Gastrocnemius medialis (tissue), 4 donors: ENCODE measurements at places on chromosomes 1 and 21. TPM values are rescaled to one million over a fixed set of nuclear protein-coding genes. Genes with fewer than 3 reads are reported as not detected.

CACNA1E gene
- not detected for total RNA-seq

DNA sequence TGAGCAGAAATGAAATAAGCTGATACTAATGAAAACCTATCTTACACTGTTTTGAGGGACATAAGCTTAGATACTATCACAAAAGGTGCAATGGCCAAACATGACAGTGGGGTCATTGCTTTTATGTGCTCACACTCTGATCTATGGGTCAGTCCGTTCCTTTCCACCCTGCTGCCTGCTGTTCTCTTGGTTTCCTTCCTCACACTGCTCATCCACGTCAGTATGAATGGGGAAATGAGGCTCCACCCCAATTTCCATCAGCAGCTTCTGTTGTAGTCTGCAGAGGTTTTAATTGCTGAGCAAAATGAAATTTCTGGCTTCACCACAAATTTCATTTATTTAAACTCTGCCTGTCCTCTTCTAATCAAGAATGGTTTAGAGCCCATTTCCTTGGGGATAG lies 155.2 kb downstream of the GABPA start:
- no peaks in the 10 kb centered on the region for H3K36me3 ChIP-seq
- H3K4me1 ChIP-seq, result no peaks in the 10 kb centered on the region
- no peak for DNase-seq
- no peak overlapping the region for H3K4me3 ChIP-seq
- H3K27me3 ChIP-seq, result no peaks in the 10 kb centered on the region
- H3K27ac ChIP-seq, result no peak overlapping the region

SLC35A3 gene
- 6.6 TPM for total RNA-seq

DNA sequence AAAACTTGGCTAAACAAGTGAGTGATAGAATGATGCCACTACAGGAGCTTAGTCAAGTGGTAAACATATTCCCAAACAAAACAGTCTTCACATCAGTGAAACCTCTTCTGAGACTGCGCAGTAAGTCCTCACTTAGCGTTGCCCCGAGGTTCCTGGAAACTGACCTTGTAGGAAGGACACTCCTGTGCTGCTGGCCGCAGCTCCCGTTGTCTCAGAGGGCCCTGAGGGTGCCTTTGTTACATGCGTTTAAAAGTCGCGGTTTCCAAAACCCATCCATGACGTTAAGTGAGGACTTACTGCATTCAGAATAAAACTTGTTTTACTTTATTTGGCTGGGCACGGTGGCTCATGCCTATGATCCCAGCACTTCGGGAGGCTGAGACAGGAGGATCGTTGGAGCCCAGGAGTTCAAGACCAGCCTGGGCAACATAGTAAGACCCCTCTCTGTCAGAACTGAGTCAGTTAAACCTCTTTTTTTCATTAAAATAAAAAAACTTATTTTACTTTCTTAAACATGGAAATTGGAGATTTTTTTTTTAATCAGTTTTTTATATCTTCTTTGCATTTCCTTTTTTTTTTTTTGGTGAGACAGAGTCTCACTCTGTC lies 36.0 kb upstream of the DIP2A start:
- no peaks in the 10 kb centered on the region for H3K4me1 ChIP-seq
- DNase-seq, result no peak
- peaks cover 7% of the 10 kb centered on the region for H3K36me3 ChIP-seq
- H3K4me3 ChIP-seq, result no peak overlapping the region
- peak overlapping the region; percentile 19 for H3K27ac ChIP-seq
- no peaks in the 10 kb centered on the region for H3K27me3 ChIP-seq

EFHD2 gene
- total RNA-seq, result 3.7 TPM

GRCh38 chr1:226964611-226965486 lies 24.8 kb downstream of the COQ8A start:
- H3K4me3 ChIP-seq, result no peak overlapping the region
- peak overlapping the region; percentile 99 for H3K27ac ChIP-seq
- H3K4me1 ChIP-seq, result peaks cover 86% of the 10 kb centered on the region
- H3K27me3 ChIP-seq, result no peaks in the 10 kb centered on the region
- no peaks in the 10 kb centered on the region for H3K36me3 ChIP-seq

MSH4 gene
- 0.24 TPM for total RNA-seq

DNA sequence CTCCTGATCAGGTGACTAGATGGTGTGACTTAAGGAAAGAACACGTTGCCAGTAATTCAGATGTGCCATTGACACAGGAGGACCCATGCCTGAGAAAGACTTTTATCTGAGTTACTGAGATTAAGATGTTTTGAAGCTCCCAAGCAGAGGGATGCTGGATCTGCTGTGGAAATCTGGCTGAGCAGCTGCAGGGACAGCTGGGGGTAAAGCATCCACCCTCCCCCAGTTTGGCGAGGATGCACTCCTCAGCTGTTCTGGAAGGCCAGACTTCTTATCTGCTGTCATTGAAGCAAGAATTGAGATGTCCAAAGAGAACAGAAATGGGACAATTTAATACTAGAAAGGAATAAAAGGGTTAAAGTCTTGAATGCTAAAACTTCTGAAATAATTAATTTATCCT lies 25.7 kb downstream of the TTC3 start:
- no peak for DNase-seq
- H3K27ac ChIP-seq, result no peak overlapping the region
- no peaks in the 10 kb centered on the region for H3K27me3 ChIP-seq
- no peaks in the 10 kb centered on the region for H3K36me3 ChIP-seq
- no peak overlapping the region for H3K4me3 ChIP-seq

SHE gene
- total RNA-seq, result 6.9 TPM

DNA sequence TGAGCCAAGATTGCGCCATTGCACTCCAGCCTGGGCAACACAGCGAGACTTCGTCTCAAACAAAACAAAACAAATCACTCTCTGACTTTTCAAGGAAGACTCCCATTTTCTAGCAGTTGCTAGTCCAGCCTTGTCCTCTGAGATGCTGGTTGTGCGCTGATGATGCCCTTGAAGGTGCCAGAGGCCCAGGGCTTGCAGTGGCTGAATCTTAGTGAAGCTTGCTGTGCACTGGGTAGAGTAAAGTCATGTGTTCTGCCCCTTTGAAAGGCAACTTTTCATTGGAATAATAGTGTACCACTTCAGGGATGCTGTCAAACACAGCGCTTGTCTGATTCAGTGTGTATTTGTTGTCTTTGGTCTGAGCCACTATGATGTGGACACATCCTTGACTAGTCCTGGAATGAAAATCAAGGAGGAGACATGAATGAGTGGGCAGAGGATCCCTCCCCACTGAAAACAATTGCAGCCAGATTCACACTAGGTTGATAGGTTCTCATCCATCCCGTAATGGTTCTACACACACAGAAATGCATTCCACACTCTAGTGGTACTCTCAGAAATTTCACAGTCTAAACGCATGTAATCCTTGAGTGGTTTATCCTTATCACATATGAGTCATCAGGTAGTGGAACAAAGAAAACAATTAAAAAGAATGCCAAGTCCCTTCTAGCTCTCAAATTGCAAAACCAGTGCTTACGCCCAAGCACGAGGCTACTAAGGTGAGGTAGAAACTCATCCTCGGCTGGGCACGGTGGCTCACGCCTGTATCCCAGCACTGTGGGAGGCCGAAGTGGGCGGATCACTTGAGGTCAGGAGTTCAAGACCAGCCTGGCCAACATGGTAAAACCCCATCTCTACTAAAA lies 17.8 kb upstream of the TDRD10 start:
- H3K4me3 ChIP-seq, result no peak overlapping the region
- H3K36me3 ChIP-seq, result no peaks in the 10 kb centered on the region
- H3K27me3 ChIP-seq, result no peaks in the 10 kb centered on the region
- H3K4me1 ChIP-seq, result peaks cover 28% of the 10 kb centered on the region
- H3K27ac ChIP-seq, result peak overlapping the region; percentile 32
- no peak for DNase-seq

DNA sequence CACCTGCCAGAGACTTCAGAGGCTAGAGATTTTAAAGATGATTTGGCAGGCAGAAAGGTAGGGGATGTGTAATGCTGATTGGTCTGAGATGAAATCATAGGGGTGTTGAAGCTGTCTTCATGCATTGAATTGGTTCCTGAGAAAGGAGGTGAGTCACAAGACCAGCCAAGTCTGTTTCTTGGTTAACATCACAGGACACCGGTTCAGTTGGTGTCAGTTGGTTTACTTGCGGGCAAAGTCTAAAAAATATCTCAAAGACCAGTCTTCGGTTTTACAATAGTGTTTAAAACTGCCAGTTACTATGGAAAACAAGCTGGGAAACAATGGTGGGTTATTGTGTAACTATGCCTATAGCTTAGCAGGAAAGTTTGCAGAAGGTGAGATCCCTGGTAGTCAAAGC lies 305.9 kb downstream of the BARHL2 start:
- no peaks in the 10 kb centered on the region for H3K36me3 ChIP-seq
- DNase-seq, result no peak
- H3K27me3 ChIP-seq, result no peaks in the 10 kb centered on the region
- no peaks in the 10 kb centered on the region for H3K4me1 ChIP-seq

WNT3A gene
- not detected for total RNA-seq

C8A gene
- total RNA-seq, result 0.40 TPM

- no peaks in the 10 kb centered on the region for H3K36me3 ChIP-seq
- peaks cover 50% of the 10 kb centered on the region for H3K4me1 ChIP-seq
- DNase-seq, result peak; percentile 16
Measured at GRCh38 chr1:1356796-1357401, 1.5 kb downstream of the MXRA8 start.

DNA sequence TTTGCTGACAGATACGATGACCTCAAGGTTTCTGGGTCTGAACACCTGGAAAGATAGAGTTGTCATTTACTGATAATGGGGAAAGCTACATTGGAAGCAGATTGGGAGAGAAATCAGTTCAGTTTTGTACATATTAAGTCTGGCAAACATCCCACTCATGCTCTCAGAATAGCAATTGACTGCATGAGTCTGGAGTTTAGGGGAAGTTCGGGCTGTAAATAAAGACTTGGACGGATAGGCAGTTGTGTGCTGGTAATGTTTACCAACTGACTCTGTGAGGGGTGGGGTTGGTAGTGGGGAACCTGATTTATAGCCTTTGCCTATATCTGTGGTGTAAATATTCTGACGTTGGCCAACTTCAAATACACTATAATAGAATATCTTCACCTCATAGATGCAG lies 4.0 kb downstream of the H6PD start:
- peak overlapping the region; percentile 87 for H3K27ac ChIP-seq
- peak; percentile 43 for DNase-seq
- H3K4me1 ChIP-seq, result peaks cover 83% of the 10 kb centered on the region
- no peaks in the 10 kb centered on the region for H3K27me3 ChIP-seq

DNA sequence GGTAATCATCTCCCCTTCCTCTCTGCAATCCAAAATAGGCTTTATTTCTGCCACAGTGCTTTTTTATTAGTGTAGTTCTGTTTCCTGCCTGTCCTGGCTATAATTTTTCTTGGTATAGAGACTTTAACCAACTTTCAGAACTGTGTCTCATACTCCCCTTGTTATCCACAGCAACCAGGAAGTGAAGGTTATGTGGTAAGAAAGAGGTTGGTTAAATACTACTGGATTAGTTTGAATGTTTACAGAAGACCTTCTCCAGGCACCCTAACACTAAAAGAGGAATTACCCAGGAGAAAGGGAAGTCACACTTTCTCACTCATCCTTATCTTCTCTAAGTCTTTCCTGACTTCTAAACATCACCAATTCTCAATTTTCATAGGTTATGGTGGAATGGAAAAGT lies 17.8 kb upstream of the TNFSF4 start:
- no peak for DNase-seq
- no peaks in the 10 kb centered on the region for H3K36me3 ChIP-seq
- no peaks in the 10 kb centered on the region for H3K4me1 ChIP-seq
- no peak overlapping the region for H3K27ac ChIP-seq
- no peak overlapping the region for H3K4me3 ChIP-seq

DCST1 gene
- not detected for total RNA-seq

DNA sequence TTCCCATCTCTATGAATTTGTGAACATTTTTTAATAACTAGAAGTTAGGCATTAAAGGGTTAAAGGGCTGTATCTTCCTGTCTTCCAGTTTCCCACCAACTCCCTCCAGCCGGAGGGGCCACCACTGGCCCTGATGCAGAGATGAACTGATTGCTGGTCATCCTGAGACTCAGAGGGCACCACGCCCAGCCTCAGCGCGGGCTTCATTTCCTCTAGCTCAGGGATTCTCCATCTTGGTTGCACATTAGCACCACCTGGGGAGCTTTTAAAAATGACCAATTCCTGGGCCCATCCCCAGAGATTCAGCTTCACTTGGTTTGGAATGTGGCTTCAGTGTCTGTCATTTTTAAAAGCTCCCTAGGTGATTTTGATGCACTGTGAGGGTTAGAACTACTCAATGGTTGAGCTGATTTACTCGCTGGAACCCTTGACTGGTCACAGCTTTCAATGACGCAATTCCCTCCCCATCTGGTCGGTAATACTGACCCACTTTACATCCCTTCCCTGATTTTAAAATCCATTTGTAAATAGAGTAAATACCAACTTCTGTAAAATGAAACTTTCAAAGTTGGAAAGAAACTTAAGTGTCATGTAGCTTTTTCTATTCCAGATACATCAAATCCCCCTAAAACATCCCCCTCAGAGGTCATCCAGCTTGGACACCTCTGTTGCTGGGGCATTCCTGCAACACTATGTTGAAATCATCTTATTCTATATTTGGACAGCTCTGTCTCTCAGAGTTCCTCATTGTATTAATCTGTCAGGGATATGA lies 5.1 kb downstream of the NAV1 start:
- H3K4me1 ChIP-seq, result peaks cover 16% of the 10 kb centered on the region
- peak overlapping the region; percentile 13 for H3K27ac ChIP-seq
- no peak overlapping the region for H3K4me3 ChIP-seq

EXTL2 gene
- 4.4 TPM for total RNA-seq

GRCh38 chr1:1881727-1882126 lies 9.2 kb downstream of the GNB1 start:
- H3K4me1 ChIP-seq, result peaks cover 18% of the 10 kb centered on the region
- DNase-seq, result no peak
- H3K27ac ChIP-seq, result no peak overlapping the region
- H3K36me3 ChIP-seq, result no peaks in the 10 kb centered on the region
- no peaks in the 10 kb centered on the region for H3K27me3 ChIP-seq

TNFRSF4 gene
- total RNA-seq, result not detected

PINK1 gene
- total RNA-seq, result 376 TPM

GRCh38 chr1:246372559-246372958 lies 134.5 kb downstream of the SMYD3 start:
- no peak for DNase-seq
- no peaks in the 10 kb centered on the region for H3K27me3 ChIP-seq
- H3K4me1 ChIP-seq, result no peaks in the 10 kb centered on the region
- H3K36me3 ChIP-seq, result no peaks in the 10 kb centered on the region

- no peak overlapping the region for H3K27ac ChIP-seq
- H3K4me3 ChIP-seq, result no peak overlapping the region
- no peaks in the 10 kb centered on the region for H3K4me1 ChIP-seq
Measured at GRCh38 chr1:178781533-178782330, 56.7 kb downstream of the RALGPS2 start.

KRTAP13-2 gene
- not detected for total RNA-seq

DNA sequence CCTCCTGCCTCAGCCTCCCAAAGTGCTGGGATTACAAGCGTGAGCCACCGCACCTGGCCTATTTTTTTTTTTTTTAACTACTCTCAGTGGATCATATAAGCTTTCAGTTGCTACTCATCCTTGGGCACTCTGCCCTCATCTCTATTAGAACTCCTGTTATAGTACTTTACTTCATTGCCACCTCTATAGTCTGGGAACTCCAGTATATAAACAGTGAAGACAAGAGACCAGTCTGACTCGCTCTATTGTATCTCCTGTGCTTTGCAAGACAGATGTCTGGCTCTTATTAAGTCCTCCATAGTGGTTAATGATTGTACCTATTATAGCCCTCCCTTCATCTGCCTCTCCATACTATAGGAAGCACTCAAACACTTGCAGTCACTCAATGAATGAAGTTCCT lies 15.1 kb downstream of the KHDRBS1 start:
- peaks cover 2% of the 10 kb centered on the region for H3K36me3 ChIP-seq
- H3K4me3 ChIP-seq, result no peak overlapping the region
- no peaks in the 10 kb centered on the region for H3K27me3 ChIP-seq
- DNase-seq, result no peak

OR2L8 gene
- not detected for total RNA-seq
